Left ventricle myocardium superior (tissue), 1 donor: ENCODE measurements at places on chromosomes 5 and 9.
A peak's percentile ranks its signal among the peaks of the same experiment; 100 is the strongest.

- no peak for DNase-seq
Measured at GRCh38 chr5:156147944-156148285, 179.0 kb upstream of the SGCD start.

- peak; percentile 99 for DNase-seq
Measured at GRCh38 chr5:173057062-173057924, 1.1 kb downstream of the CREBRF start.

DNA sequence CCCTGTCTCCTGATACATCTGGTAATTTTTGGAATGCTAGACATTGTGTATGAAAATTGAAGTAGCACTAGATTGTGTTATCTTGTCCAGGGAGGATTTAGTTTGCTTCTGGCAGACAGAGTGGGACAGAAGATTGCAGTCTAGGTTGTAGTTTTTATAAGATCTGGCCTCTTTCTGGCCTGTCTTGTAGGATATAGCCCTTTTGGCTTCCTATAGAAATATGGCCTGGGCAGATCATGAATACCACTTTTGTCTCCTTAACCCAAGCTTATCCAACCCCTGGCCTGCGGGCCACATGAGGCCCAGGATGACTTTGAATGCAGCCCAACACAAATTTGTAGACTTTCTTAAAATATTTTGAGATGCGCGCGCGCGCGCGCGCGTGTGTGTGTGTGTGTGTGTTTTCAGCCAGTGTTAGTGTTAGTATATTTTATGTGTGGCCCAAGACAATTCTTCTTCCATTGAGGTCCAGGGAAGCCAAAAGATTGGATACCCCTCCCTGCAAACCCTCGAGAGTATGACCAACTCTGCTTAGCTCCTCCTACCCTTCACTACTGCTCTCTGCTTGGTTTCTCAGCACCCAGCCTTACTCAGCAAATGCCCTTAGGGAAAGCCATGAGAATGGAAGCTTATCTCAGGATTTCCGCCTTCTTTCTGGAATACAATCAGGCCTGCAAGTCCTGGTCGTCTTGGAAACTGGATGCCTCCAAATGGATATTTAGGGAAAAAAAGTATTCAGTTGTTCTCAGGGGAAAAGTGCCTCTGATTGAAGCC, 26.5 kb downstream of the ANKRD33B start:
- DNase-seq = no peak

DNA sequence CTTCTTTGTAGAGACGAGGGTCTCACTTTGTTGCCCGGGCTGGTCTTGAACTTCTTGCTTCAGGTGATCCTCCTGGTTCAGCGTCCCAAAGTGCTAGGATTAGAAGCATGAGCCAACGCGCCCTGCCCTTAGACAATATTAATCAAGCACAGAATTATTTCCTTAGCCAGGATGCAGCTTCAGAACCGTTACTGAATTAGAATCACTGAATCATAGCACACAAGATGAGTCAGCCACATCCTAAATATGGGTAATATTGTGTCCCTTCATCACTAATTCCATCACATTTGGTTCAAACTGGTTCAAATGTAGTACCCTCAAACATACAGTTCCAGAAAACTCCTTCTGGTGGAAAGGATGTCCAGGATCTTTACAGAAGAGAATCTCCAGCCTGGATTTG, 82.7 kb downstream of the BNC2 start:
- DNase-seq = no peak

- DNase-seq = no peak
Measured at GRCh38 chr5:158514319-158514985, 585.3 kb downstream of the EBF1 start.

GRCh38 chr5:135158982-135159381, 125.0 kb upstream of the PITX1 start:
- no peak for DNase-seq

DNA sequence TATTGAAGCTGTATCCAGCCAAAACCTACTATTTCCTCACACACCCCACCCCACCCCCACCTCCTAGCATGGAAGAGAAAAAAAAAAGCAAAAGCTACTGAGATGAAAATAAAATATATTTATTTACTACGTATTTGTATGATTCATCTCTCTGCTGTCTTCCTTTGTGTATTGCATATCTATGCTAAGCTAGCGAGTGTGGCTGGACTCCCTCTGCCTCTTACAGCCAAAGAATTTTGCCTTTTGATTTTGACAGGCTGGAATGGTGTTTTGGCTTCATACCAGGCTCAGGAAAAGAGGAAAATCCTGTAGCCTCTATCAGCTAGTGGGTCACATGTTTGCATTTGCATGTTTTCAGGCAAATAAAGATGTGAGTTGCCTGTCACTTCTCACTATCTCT, 2.2 kb downstream of the ABLIM3 start:
- no peak for DNase-seq
